ENCODE measurements at places on chromosomes 2 and 18.

DNA sequence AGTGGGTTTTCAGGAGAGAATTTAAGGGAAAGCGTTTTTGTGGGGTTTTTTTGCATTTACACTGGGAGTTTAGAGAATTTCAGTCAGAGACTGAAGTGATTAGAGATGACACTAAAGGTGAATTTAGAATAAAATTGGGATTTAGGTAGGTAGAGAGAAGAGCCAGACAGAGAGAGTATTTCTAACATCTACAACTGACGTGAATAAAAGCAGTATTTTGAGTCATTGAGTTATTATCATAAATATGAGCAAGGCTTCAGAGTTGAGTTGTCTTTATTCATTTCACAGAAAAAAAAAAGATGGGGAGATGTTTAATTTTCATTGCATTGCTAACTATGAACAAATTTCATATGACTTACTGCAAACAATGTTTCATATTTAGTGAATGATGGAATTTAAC lies 202.9 kb downstream of the DPP4 start:
- DNase-seq: no peak

GRCh38 chr18:73952296-73952946 lies 195.2 kb downstream of the FBXO15 start:
- no peak for DNase-seq

GRCh38 chr2:218265626-218266025 lies 4.3 kb downstream of the AAMP start:
- no peak for DNase-seq

DNA sequence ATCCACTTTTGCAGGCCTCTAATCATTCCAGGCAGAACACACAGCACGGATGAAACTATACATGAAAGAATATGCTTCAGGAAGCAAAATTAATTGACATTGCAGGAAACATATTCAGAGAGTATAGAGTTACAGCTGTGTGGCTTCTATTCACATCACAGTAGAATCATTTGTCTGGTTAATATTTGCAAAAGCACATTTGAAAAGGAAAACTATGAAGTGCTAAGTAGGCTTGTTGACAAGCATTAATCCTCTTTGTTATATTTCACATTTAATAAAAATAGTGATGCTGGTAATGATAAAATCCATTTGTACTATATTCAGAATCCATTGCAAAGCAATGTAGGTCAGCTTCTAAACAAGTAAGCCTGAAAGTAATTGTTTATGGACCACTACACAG lies 32.2 kb upstream of the PIK3C3 start:
- no peak for DNase-seq

- no peak for DNase-seq
Observed at GRCh38 chr2:114405247-114406116, 37.0 kb upstream of the DPP10 start.

GRCh38 chr2:16293398-16293797 lies 353.0 kb downstream of the MYCN start:
- no peak for DNase-seq

- DNase-seq: no peak
Observed at GRCh38 chr2:69994166-69994565, 32.7 kb upstream of the ASPRV1 start.

DNA sequence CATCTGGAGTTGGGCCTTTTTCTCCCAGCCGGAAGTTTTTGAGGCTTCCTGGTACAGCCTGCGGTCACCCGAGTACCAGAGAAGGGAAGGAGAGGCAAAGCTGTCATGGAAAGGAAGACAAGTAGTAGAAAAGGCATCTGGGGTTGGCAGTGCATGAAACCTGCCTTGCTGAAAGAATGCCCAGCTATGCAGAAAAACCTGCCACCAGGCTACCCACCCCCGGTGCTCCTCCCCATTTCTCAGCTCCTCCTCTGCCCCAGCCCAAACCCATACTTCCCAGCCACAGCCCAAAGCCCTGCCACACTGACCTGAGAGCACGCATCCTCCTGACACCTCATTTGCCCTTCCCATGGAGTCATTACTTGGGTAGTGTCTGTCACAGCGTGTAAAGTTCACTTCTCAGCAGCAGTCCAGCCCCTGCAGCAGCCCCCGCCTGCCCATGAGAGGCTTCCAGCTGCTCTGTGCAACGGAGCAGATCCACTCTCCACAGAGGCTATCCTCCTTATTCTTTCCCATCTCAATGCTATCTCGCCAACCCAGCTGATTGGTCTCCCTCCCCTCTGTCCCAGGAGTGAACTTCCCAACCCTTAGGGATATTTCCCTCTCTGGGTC lies 40.4 kb upstream of the MAL start:
- DNase-seq: no peak

- no peak for DNase-seq
Observed at GRCh38 chr2:139122711-139123158, 342.5 kb upstream of the NXPH2 start.

DNA sequence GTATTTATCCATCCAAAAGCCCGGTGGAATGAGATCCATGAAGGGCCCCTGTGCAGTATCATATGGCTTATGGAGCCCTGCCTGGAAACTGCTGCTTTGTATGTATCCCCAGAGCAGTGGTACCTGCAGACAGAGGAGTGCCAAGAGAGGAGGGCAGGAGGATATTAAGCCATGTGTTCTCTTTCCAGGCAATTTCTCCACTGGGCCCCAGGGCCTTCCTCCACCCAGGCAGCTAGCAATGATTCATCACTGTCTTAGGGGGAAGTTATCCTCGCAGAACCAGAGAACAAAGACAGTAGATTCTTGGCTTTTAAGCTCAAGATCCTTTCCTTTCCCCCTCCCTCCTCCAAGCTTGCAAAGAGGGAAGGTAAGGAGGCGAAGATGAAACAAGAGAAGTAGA lies 98.1 kb downstream of the LRRC30 start:
- DNase-seq: no peak

GRCh38 chr2:180443888-180444287 lies 436.8 kb upstream of the CWC22 start:
- DNase-seq: no peak

Data from central memory CD4-positive, alpha-beta T cell (primary cell).